Right ventricle myocardium superior (tissue), 1 donor: ENCODE measurements at places on chromosomes 12 and 14. TPM values are rescaled to one million over a fixed set of nuclear protein-coding genes. Genes with fewer than 3 reads are reported as not detected.

GRCh38 chr14:60226298-60226697 lies 22.7 kb upstream of the PPM1A start:
- no peak for DNase-seq

GRCh38 chr12:103515341-103515740 lies 19.6 kb upstream of the C12orf42 start:
- DNase-seq: no peak

DNA sequence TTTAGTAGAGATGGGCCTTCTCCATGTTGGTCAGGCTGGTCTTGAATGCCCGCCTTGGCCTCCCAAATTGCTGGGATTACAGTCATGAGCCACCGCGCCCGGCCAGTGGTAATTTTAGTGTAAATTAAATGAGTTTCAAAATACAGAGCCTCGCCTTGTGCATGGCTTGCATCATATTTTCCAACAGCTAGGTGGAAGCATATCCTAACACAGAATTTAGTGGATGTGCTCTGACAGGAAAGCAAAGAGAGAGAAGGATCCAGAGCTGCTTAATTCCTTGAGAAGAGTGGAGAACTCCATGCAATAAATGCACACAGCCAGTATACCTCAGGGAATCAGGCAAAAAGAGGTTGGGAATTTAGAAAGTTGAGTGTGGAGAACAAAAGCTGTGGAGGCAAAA lies 2.5 kb downstream of the OR6C2 start:
- DNase-seq: no peak

DNA sequence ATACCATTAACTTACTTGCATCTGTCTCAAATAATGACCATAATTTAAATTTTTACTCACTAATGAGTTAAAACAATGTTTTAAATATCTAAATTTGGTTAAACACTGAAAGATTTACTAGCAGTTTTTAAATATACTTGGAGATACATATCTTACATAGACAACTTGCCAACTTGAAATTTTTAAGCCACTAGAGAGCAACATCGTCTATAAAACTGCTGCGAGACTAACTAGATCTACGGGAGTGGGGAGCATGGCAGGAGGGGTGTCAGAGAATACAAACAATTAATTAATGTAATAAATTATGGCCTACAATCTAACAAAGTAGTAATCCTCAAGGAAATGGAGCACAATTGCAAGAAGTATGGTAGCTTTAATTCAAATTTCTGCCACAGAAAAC lies 120.4 kb downstream of the LRRIQ1 start:
- no peak for DNase-seq

DNA sequence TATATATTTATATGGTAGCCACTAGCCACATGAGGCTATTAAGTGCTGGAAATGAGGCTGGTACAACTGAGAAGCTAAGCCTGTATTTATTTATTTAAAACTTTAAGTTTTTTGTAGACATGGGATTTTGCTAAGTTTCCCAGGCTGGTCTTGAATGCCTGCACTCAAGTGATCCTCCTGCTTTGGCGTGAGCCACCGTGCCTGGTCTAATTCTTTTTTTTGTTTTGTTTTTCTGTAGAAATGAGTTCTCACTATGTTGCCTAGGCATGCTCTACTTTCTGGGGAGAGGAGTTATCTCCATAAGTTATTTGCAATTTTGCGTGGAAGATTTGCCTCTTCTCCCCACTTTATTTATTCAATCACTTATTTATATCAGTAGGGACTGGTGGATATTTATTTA lies 4.8 kb upstream of the SNRNP35 start:
- DNase-seq: no peak

- no peak for DNase-seq
These were observed 423.7 kb downstream of the EGLN3 start for GRCh38 chr14:33527023-33527634.

DNA sequence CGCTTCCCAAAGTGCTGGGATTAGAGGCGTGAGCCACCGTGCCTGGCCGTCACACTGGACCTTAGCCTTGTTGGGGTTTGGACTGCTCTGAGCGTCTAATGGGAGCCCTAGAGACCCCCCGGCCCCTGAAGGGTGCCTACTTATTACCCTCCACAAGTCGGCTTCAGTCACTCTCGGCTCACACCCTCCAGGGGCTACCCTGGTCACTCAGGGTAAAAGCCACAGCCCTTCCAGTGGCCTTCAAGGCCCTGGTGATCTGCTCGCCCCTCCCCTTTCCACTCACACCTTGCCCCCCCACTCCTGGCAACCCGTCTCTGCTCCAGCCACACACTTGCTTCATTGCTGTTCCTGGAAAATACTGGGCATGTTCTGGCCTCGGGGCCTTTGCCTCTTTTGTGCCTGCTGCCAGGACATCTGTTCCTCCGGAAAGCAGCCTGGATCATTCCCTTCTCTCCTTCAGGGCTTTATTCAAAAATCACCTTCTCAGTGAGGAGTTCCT lies 3.6 kb upstream of the MORN3 start:
- DNase-seq: no peak

DNA sequence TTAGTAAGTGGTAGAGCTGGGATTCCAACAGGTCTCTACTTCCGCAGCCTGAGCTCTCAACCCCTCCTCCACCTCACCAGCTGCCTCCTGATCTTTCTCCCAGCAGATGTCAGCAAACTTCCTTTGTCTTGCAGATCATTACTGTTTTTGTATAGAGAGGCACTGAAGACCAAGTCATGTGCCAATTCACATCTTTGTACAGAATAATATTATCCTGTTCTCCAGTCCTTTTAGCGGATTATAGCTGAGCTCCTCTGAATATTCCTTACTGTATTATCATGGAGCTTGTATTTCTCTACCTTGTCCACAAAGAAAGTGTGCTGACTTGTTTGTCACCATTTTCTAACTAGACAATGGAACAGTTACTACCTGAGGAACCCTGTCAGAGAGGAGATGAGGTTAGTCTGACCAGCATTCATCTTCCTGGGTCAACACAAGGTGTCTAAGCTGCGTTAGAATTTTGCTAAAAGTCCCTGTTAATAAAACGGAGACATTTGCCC lies 142.3 kb upstream of the ARHGAP5 start:
- DNase-seq: no peak

The ETFBKMT gene
- total RNA-seq: 7.0 TPM

The MYG1 gene
- 37.0 TPM for total RNA-seq

The OXA1L gene
- total RNA-seq: 164 TPM

The ALKBH1 gene
- total RNA-seq: 12.1 TPM

The GPX2 gene
- not detected for total RNA-seq

The DIO2 gene
- total RNA-seq: 2.8 TPM

The BIN2 gene
- 1.5 TPM for total RNA-seq

The NRIP2 gene
- total RNA-seq: 2.0 TPM

The SPPL3 gene
- 28.3 TPM for total RNA-seq

The CDCA3 gene
- total RNA-seq: 1.3 TPM
